ENCODE measurements at places on chromosomes 7 and 10. TPM values are rescaled to one million over a fixed set of nuclear protein-coding genes. Genes with fewer than 3 reads are reported as not detected.

C10orf53 gene
- not detected for total RNA-seq

ORC5 gene
- 37.1 TPM for total RNA-seq

APBB1IP gene
- 6.4 TPM for total RNA-seq

MYOZ1 gene
- total RNA-seq = not detected

SYT15B gene
- not detected for total RNA-seq

PTPRZ1 gene
- 4.6 TPM for total RNA-seq

PTN gene
- total RNA-seq = 26.4 TPM

KEL gene
- total RNA-seq = not detected
